ENCODE measurements at places on chromosomes 5 and 9.

- DNase-seq = no peak
Observed at GRCh38 chr5:176485176-176485575, 37.0 kb downstream of the FAF2 start.

DNA sequence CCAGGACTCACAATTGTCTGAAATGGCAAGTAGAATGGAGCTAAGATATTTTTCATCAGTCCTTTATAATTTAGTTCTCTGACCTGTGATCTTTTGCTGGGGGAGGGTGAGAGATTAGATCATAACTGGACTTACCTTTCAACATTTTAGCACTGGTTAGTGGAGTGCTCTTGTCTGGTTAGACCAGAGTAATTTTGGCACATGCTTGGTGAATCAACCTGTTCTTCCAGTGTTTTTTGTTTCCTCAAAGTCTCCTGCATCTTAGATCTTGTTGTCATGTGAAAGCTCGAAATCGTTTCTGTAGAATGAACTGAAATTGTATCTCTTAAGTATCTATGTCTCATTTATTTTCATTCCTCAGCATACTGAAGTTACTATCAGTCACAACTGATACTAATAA is 122.4 kb downstream of the TLE4 start:
- no peak for DNase-seq

DNA sequence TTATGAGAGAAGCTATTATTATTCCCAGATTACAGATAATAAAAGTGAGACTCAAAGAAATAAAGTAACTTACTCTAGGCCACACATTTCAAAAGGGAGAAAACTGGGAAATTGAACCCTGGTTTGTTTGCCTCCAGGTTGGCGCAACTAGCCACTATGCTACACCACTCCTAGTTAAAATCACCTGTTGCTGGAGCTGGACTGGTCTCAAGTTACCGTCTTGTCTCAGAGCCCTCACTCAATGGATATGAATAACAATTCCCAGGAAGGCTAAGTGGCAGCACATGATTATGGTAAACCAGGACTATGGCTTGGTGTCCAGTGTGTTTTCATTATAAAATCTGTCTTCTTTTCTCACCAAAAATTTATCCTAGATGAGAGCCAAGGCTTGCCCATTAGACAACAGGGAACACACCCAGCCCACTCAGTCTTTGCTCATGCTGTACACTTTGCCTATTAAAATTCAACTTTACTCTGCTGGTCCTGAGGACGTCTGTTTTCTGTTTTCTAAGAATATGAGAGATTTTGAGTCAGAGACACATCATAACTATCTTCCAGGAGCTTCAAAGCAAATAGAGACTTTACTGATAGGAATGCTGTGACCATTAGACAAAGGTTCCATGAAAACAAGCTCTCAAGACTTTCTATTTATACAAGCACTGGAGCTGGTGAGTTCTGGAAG is 58.1 kb downstream of the ADRB2 start:
- no peak for DNase-seq

DNA sequence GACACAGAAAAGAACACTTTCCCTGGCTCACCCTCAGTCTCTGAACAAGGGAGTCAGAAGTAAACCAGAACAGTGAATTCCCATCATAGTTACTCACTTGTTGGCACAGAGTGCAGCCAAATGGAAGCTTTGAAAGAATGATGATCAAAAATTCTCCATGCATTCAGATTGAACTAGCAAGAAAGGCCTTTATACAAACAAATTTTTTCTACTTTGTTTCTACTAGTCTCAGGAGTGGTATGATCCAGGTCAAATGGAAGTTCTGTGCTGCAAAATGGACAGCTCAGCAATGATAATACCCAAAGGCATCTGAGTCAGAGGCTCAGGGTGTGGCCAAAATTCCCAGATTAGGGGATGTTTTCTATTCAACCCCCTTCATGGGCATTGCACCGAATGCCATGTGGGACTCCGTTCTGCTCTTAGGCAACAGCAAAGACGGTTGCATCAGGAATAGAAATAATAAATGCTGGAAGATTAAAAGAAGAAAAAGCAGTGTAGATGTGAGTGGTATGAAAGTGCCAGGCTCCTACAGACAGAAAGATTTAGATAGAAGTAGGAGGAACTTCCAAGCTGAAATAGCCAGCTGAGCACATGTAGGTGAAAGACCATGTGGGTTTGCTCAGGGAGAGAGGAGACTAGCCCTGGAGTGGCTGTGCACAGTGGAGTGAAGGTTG is 24.0 kb upstream of the ASPN start:
- DNase-seq = no peak

DNA sequence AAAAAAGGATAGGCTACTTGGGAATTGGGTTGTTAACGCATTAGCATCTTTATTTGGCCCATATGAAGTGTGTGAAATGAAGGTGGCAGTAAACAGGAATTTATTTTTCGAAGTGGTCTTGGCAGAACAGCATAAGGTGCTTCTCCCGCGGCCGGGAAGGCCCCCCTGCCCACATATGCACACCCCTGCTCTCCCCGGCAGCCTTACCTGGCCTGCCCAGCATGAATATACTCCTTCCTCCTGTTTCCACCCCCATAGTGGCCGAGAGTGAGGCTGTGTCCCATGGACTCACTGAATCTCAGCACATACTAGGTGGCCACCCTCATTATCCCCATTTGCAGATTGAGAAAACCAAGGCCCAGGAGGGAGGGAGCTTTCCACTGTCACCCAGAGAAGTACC is 54.0 kb upstream of the OLFM1 start:
- DNase-seq = no peak

GRCh38 chr5:142568283-142568995 is 117.5 kb downstream of the FGF1 start:
- DNase-seq = no peak

- DNase-seq = peak; percentile 13
Observed at GRCh38 chr5:173953528-173954090, 35.4 kb upstream of the C5orf47 start.

GRCh38 chr9:8863886-8864544 is 1064.4 kb upstream of the DMAC1 start:
- no peak for DNase-seq

DNA sequence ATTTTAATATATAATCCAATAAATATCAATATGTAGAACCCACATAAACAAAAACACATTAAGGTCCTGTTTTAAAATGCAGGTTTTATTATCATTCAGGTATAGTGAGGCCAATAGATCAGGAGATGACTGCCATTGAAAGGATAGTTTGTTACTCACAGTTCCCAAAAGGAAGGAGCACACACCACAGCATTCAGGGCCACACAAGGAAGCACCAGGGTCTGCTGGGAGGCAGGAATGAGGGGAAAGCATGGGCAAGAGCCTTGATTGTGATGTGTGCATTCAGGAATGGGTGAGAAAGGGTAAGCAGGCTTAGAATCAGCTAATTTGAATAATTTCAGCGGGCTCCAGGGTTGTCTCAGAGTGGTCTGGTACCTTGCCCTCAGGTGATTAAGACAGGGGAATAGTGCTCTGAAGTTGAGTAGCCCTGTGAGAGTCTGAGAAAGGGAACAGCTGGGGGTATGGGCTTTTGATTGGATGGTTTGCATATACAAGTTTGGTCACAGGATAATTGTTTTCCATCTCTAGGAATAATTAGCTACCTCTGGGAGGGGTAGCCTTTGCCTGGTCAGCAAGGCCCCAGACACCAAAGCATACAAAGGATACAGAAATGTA is 19.8 kb upstream of the OTULIN start:
- no peak for DNase-seq

DNA sequence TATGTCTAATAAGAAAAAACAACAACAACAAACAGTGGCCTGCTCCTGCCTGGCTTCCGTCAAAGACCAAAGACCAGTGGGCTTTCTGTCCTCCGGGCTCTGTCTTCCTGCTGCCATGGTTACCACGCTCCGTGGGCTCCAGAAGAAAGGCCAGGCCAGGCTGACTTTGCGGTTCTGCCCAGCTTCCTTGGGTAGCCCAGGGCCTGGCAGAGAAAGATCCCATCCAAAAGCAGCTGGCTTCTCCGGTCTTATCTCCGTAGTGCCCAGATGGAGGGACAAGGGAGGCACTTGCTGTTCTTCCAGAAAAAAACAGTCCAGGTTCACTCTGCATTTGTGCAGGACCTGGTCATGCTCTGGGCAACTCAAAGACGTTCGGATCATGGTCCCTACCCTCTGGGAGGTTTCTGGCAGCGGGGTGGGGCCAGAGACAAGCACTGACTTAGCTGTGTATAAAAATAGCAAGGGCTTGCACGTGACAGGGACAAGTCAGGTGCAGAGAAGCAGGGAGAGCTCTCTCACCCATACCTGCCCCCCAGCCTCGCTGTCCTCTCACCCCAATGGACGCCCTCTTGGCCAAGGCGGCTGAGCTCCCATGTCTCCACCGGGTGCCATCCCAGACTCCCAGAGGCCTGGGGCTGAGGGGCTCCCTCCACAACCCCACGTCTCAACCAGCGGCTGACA is 212.2 kb downstream of the C9orf50 start:
- no peak for DNase-seq

DNA sequence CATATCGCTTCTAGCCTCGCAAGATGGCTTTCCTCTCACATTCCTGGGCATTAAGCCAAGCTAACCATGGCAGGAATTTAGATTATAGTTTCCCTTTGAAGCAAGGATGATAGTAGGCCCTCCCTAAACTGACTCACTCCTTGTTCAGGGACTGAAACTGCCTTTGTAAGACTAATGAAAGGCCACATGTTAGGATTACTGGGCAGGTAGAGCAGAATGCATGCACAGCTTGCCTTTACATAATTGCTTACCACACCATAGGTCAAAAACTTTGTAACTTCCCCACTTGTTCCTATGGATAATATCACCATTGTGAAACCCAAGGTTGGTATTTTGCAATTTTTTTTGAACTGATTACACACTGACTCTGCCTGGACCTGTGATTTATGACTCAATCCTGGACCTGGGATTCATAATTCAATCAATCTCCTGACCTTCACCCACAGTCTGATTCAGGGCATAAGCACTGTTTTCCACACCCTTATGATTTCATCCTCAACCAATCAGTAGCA is 41.0 kb upstream of the PRDM9 start:
- no peak for DNase-seq

GRCh38 chr5:132434416-132435286 is 55.9 kb downstream of the IRF1 start:
- DNase-seq = no peak

DNA sequence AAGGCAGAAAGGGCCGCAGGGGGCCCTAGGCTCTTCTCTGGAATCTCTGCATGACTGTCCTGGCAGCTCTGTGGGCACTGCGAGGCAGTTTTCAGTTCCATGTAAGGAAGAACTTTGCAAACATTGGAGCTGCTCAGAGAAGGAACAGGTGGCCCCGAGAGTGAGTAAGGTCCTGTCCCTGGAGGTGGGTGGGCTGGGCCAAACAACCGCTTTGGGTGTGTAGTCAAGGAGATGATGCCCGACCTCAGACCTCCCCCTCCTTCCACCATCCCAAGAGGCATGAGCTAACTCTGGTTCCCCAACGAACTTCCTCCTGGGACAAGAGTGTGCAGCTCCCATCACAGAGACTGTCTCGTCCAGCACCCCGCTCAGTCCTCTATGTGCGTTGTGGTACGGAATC is 20.5 kb downstream of the CSF1R start:
- DNase-seq = no peak

DNA sequence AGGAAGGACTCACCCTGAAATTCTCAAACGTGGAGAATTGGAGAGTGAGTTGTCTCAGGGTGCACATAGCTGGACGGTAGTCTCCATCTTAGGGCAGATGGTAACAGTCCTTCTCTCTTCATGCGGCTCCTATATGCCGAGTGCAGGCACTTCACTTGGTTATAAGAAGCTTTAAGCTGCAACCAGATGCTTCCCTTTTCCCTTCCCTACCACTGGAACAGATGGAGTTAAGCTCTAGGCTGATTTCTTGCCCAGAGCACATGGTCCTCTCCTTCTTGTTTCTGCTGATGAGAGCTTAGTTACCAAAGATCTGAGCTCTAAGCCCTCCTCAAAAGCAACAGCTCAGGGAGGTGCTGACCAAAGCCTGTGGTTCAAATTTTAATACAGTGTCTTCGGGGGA is 355.7 kb downstream of the ARHGEF28 start:
- DNase-seq = no peak

DNA sequence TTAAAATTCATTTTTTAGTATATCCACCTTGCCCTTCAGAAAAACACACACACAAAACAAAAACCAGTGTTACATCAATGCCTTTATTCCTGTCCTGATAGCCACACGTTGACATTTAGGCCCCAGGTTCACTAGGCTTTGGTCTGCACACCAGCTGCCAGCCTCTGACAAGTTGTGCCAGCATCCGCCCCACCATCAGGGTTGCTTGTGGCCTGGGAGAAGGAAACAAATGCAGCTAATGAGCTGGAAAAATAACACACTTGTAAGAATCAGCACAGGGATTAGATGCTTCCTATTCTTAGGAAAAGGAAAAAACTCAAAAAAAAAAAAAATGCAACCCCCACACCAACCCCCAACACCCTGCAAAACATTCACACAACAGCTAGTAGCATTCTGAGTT is 404.0 kb upstream of the GRIA1 start:
- DNase-seq = no peak

DNA sequence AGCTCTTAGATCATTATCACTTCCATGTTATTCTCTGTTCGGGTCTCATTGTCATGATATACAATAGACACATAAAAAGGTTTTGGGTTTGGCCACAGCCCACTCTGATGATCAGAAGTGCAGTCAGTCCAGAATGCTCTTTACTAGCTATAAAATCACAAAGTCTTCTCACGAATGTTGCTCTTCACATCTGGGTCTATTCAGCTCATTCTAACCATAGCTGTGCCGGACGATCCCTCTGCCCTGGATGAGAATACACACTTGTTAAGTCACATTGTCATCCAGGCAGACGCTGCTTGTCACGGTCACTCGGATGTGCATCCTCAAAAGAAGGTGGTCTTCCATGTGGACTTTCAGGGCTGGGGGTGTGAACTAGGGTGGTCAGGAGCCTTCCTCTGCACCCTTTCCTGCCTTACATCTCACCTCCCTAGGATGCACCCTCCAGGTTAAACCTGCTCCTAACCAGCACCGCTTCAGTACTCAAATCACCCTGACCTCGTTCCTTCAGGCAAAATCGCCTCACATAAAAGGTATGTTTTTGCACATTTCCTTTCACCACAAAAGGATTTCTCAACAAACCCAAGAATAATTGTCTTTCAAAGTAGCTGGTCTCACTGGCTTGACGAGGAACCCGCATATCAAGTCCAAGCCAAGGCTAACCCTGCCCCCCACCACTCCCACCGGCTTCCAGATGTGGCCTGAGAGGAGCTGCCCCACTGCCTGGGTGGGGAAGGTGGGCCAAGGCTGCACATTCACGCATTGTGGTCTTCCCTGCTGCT is 21.9 kb downstream of the ANKH start:
- no peak for DNase-seq

DNA sequence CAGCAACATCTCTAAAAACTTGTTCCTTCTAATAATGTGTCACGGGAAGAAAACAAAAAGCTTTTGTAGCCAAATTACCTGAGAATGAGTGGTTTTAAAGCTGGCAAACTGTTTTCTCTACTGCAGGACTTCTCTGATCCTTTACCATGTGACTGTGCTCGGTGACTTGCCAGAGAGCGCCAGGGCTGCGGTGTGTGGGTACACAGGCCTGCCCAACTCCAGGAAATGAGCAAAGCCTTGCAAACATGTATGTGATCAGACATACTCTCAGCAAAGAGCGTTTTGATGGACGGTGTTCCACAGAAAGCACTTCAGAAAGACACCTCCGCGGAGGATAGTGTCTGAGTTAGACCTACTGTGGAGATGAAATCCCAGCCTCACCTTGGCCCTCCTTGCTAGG is 157.3 kb downstream of the SPOCK1 start:
- no peak for DNase-seq

- no peak for DNase-seq
Observed at GRCh38 chr5:160367885-160368284, 2.5 kb downstream of the C1QTNF2 start.

Measured in NCI-H1930 (cell line).